ENCODE measurements at places on chromosomes 7 and 10.

DNA sequence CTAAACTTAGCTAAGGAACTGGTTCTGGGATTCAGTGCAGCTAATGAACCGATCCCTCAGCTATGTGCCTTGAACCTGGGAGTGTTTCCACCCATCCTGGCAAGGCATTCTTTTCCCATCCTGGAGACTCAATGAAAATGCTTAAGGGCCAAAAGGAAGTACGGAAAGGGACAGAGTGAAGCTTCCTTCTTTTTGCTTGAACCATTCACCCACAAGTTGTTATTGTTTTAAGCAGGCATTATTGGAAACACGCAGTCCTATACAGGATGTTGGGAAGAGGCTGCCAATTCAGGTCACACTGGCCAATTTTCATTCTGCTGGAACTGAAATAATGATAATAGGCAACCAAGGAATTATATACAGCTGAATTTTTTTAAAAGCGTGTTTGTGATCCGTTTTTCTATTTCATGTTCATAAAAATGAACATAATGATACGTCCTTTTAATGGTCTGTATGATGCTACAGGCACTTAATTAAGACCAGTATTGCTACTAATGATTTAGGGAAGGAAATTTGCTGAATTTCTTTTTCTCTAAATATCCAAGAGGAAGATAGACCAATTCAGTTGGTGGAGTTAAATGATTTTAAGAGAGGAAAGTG is 57.8 kb upstream of the FZD1 start:
- DNase-seq = no peak

GRCh38 chr7:131720703-131721102 is 164.3 kb upstream of the PODXL start:
- DNase-seq = no peak

DNA sequence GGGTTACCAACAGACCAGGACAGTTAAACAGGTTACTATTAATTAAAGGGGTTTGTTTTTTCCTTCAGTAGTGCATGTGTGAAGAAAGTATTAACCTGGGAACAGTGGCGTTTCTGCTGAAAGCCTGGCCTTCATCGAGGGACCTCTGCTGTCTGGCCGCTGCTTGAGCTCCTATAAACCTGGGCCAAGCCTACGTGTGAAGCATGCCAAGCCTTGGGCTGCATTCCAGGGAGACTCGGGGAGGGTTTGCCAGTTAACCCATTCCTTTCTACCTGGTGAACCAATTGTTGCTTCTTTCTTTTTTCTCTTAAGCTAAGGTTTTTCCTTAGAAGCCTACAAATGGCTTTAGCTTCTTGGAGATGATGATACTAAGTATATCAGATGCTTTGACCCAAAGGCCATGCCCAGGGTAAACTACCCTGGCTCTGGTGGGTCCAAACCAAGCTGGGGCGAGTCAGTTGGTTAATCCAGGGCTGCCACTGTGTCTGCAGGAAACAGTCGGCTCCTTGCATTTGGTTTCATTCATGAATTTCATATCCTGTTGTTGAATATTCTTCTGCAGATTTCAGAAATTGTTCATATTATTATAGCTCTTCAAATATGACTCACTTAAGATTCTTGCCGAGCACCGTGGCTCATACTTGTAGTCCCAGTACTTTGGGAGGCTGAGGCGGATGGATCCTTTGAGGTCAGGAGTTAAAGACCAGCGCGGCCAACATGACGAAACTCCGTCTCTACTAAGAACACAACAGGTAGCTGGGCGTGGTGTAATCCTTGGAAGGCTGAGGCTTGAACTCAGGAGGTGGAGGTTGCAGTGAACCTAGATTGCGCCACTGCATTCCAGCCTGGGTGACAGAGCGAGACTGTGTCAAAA is 23.8 kb downstream of the PFKP start:
- no peak for DNase-seq

- DNase-seq = no peak
These were observed 405.0 kb upstream of the GALNT17 start for GRCh38 chr7:70726951-70727378.

DNA sequence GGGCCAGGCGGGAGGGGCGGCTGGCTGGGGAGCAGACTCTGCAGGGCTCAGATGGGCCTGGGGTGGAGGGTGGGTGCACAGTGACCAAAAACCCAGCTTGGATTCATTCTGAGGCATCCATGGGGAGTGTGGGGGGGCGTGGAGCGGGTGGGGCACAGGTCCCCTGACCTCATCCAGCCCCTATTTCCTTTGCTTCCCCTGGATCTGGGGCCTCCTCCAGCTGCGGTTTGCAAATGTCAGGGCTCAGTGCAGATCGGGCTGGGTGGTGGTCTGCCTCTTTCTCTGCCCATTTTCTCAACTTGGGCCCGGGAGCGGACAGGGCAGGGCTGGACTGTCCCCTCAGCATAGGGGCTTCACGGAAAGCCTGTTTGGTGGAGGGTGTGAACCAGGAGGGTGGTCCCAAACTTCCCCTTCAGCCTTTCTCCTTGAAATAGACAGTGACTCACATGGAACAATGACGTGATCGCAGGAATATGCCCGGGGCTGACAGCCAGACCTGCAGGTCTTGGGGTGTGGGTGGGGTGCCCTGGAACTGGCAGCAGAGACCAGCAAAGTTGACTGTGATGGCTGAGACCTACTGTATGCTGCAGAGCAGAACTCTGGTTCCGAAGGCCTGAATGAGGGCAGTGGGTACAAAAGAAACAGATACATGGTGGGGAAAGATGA is 72.9 kb upstream of the PODXL start:
- no peak for DNase-seq

DNA sequence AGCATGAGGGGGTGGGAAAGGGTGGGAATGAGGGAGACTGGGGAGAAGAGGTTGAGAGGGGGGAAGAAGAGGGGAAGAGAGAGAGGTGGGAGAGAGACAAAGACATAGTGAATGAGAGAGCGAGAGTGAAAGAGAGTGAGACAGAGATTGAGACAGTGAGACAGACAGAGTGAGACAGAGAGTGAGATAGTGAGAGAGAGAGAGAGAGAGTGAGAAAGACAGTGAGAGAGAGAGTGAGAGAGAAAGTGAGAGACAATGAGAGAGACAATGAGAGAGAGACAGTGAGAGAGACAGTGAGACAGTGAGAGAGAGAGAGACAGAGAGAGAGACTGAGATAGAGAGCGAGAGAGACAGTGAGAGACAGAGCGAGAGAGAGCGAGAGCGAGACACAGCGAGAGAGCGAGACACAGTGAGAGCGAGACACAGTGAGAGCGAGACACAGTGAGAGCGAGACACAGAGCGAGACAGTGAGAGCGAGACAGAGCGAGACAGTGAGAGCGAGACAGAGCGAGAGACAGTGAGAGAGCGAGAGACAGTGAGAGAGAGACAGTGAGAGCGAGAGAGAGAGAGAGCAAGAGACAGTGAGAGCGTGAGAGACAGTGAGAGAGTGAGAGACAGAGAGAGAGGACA is 10.1 kb downstream of the TMEM243 start:
- DNase-seq = no peak

DNA sequence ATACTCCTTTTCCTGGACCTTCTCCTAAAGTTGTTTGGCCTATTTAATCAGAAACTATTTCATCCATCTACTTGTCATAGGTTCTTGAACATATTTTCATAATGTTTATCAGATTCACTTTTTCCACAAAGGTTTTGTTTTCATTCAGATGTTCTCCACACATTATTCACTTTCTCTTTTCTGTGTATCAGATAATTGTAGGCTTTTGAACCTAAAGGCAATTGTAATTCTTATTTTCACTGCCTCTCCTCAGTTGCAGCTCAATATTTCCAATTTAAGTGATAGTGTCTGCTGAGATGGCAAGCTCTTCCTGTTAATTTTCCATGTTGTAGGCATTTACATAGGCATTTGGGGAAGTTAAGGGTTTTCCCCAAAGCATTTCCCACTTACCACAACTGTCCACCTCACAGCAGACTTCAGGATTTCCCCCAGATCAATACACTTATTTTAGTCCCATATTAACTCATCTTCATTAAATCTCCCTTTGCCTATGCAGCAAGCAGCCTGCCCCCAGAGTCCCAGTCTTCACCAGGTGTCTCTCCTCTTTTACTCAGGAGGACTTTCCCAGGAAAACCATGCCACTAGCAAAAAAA is 12.3 kb upstream of the IKZF1 start:
- no peak for DNase-seq

GRCh38 chr10:97888641-97889262 is 39.1 kb downstream of the GOLGA7B start:
- no peak for DNase-seq

DNA sequence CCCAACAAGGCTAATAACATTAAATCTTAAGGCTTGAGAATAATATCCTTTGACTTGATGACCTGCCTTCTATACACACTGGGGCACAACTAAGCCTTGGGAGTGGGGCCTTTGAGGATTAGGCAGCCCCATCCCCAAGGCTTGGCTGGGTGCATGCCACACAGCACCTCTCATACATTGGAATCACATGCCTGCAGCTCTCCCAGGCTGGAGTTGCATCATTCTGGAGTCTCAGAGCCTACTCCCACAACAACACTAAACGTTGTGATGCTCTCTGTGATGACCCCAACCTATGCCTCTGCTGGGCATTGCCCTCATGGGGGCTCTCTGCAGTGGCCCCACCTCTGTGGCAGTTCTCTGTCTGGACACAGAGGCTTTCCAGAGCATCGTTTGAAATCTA is 31.9 kb upstream of the SGCE start:
- no peak for DNase-seq

- no peak for DNase-seq
These were observed 165.8 kb downstream of the CCSER2 start for GRCh38 chr10:84493951-84494848.

DNA sequence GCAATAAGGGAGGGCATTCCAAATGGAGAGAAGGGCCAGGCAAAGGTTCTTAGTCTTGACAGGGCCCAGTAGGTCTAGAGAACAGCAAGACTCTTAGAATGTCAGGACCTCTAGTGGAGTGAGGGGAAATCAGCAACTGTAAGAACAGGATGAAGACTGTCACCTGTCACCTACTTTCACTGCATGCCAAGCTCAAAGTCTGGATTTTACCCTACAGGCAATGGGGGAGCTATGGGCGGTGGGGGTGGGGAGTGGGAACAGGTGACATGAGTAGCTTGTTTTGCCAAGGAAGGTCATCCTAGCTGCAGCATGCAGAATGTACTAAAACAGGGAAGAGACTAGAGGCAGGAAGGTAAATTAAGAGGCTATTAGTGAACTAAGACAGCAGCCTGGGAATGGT is 18.3 kb downstream of the GOT1 start:
- no peak for DNase-seq

GRCh38 chr7:47803846-47804245 is 144.4 kb downstream of the PKD1L1 start:
- DNase-seq = no peak

- DNase-seq = no peak
These were observed 251.5 kb downstream of the BICC1 start for GRCh38 chr10:58764087-58764747.

- DNase-seq = no peak
These were observed 397.6 kb downstream of the MDFIC start for GRCh38 chr7:115319541-115319940.

DNA sequence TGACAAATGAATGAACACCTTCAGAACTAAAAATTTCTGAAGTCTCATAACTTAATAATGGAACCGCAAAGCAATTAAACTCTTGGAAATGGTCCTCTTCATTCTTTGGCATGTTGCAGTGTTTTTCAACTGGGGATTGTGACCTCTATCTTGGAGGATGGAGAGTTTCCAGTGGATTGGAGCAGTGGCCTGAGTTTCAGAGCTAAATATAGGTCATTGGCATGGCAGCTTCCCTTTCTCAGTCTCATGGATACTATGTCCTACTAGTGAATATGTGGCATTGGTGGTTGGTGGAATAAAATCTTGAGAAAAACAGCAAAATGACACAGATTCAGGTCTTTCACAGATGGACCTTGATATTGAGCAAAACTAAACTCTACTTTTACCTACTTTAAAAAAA is 24.1 kb upstream of the EPC1 start:
- no peak for DNase-seq

DNA sequence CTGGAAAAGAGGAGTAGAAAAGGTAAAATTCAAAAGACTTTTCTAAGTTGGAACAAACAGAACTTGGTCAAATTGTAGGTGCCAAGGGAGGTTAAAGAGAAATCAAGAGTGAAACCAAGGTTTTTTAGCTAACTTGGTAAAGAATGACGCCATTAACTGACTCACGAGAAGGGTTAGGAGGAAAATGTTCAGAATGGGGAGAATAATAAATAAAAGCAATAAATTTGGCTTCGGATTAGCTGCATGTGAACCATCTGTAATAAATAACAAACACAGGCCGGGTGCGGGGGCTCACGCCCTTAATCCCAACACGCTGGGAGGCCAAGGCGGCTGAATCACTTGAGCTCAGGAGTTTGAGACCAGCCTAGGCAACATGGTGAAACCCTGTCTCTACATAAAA is 71.9 kb upstream of the SRRM3 start:
- DNase-seq = no peak

DNA sequence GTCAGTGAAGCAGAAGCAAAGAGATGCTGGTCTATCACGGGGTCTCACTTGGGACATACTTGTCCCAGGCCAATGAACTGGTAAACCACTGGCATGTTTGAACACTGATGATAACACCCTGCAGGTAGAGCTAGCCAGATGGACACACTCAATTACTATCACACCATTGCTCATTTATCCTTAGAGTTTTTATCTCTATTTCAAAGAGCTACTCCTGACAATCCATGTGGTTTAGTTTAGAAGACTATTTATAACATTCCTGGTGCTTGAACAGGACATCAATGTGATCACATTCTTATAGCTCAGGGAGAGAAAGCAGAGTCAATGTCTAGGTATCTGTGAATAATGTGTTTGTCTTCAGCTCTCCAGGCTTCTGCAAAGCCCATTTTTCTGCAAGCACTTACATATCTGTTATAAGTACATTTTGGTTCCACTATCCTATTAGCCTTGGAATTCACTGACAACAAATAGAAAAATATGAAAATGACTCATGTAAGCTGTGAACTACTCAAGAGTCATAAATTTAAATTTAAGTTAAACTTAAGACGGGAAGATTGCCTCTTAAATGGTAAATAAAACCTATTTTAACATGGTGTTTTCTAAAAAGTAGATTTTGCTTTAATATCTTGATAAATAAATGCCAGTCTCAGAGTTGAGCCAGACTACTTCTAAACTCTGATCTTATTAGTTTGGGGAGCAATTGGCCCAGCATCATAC is 106.7 kb upstream of the MBL2 start:
- no peak for DNase-seq

GRCh38 chr7:149715476-149715875 is 57.9 kb downstream of the ZNF467 start:
- no peak for DNase-seq

GRCh38 chr10:84551437-84552120 is 223.2 kb downstream of the CCSER2 start:
- DNase-seq = no peak

DNA sequence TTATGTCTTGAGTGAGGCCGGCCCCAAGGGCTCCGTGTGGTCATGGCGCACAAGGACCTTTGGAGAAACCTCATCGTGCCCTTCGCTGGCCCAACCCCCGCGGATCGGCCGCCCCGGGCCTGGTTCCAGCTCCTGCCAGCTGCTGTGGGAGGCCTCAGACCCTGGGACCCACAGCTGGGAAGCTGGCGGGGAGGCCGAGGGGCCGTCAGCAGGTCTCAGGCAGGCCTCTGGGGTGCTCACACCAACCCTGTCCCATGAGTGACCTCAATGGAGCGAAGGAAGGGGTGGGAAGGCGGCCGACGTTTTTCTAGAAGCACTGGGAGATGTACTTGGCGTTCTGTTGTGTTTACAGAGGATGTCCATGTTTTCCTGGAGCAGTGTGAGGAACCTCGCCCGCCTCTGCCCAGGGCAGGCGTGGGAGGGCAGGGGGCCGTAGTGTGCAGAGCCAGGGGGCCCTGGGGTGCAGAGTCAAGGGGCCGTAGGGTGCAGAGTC is 18.6 kb upstream of the ADGRA1 start:
- DNase-seq = no peak
